Skin of body (tissue), 3 donors: ENCODE measurements at places on chromosomes 13 and 19. TPM values are rescaled to one million over a fixed set of nuclear protein-coding genes. Genes with fewer than 3 reads are reported as not detected.

- no peak for DNase-seq
Observed at GRCh38 chr19:36488846-36489117, 579 bp downstream of the ZNF566 start.

- no peak for DNase-seq
Observed at GRCh38 chr19:47839913-47840312, 18.2 kb downstream of the CRX start.

DNA sequence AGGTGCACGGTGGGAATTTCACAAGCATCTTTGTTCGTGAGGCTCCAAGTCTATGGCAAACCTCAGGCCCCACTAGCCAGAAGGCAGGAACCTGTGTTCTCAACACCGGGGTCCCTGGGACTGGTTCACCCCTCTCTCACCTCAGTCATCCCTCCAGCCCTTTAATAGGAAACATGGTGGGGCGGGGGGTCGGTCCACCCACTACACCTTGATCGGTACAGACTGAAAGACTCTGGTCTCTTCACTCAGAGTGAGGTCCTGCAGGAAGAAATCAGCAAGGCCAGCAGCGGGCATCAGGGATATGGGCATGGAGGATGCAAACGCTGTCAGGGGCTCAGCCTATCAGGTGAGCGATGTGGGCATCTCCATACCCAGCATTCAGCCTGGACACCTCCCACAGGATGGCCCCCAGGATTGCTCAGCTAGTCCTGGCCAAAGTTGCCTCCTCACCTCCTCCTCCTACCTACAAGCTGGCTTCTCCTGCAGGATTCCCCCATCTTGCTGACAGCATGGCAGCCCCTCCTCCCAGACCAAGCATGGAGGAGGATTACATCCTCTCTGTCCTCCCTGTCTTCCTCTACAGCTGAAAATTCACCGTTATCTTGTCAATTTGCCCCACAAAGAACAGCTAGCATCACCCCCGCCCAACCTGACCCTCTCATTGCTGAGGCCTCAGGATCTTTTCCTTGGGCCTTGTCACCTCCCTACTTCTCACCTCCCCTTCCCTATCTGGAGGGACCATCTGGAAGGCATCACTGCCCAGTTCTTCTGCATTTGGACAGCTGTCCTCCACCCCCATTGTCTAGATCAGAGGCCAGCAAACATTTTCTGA, 37.3 kb upstream of the CD33 start:
- DNase-seq = no peak

DNA sequence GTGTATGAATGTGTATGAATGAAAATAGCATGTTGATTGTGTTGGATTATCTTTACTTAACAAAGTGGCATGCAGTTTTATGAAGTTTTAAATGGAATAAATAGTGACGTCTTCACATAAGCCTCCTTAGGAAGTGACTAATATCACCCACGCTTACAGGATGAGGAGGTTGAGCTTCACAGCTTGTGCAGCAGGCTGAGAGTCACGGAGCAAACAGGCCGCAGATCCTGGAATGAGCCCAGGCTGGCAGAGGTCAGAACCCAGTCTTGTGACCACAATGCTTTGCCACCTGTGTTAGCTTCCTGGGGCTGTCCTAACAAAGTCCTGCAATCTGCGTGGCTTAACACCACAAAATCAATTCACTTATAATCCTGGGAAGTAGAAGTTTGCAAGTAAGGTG, 20.8 kb downstream of the LAIR2 start:
- peak; percentile 19 for DNase-seq

GRCh38 chr13:58884353-58885209, 1253.0 kb downstream of the PCDH17 start:
- no peak for DNase-seq

DNA sequence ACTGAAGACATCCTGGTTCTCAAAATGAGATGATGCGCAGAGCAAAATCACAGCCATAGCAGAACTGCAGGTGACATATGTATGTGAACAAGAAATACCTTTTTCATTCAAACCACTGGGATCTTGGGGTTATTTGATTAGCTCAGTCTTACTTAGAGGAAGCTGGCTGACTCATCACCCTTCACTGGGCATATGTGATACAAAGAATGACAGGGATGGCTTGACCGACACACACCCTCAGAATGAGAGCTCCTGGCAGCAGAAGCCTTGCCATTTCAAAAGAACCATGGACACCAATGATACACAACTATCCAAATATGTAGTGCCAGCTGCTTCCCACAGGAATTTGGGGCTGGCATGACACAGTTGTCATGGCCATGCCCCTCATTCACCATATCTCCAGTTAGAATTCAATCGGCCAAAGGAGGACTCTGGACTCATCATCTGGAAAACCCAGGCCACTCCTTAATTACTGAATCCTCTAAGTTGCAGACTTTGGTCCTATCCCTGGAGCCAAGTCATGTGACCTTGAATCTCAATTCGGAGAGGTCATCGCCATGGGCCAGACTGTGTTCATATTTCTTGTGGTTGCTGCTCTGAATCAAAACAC, 115.8 kb downstream of the KATNAL1 start:
- DNase-seq = no peak

DNA sequence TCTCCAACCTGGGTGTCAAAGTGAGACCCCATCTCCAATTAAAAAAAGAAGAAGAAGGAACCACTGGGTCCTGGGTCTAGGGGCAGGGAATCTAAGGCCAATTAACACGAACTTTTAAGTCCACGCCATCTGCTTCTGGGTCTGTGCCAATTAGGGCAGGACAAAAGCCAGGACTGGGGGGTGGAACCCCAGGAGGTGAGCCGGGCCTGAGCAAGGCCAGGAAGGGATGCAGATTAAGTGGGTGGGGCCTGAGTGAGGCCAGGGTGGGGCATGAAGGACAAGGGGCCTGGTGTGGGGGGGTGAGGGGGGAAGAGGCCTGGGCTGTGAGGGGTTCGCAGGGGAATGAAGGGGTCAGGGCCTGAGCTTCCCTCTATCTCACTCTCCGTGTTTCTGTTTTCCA, 26.3 kb upstream of the ZNF83 start:
- DNase-seq = no peak

DNA sequence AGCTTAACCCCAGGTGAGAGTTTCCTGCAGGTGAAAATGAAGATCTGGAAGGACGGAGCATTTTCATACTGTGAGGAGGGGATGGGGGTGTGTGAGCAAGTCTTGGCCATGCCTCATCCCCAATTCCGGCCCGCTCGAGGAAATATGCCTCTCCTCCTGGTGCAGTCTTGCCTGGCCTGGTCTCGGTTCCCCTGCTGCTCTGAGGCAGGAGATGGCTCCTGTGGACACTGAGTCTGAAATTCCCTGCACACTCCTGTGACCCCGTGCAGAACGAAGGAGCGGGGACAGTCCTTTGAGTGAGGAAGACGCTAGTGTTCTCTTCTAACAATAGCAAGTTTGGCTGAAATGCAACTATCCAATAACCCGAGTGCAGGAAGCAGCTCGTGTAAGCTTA, 329 bp upstream of the ZNF439 start:
- no peak for DNase-seq

SOHLH2 gene
- not detected for total RNA-seq
